ENCODE measurements at places on chromosomes 6 and 20.

GRCh38 chr20:62460678-62461077, 15.1 kb downstream of the GATA5 start:
- no peak for DNase-seq

DNA sequence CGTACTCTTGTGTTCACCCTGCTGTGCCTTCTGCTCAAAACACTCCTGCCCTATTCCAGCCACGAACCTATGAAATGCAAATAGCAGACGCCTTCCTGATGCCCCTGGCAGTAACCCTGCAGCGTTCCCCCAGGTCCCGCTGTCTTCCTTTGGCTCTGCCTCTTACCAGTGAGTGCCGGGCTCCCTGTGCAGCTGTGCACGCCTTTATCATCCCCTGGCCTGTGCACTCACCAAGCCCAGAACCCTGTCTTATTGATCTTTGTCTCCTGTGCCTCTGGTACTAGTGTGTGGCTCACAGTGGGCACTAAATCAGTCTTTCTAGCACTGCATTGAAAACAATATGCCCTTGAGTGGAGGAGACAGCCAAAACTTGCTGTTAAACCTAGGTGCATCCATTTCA, 19.7 kb downstream of the ZDHHC14 start:
- DNase-seq = no peak

- no peak for DNase-seq
Observed at GRCh38 chr6:15037253-15037652, 208.6 kb upstream of the JARID2 start.

DNA sequence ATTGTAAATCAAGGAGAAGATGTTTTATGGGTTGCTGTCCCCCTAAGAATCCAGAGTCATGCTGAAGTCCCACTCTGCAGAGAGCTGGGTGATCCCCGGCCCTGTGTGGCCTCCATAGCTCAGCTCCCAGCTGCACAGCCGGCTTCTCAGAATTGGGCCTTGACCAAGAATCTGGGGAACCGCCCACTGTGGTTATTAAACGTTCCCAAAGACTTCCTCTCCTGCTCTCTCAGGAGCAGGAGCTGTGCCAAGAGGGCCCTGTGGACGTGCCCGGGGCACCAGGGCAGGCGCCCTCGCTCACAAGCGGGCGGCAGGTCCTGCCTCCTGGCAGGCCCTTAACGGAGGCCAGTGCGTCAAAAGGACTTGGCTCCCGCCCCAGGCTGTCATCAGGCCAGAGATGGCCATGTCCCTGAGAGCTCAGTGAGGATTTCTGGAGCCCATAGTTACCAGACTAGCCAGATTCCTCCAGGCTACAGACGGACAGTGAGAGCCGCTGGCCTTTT, 30.4 kb downstream of the ZC3H12D start:
- no peak for DNase-seq

- DNase-seq = no peak
Observed at GRCh38 chr20:8913456-8913855, 155.4 kb upstream of the PLCB4 start.

DNA sequence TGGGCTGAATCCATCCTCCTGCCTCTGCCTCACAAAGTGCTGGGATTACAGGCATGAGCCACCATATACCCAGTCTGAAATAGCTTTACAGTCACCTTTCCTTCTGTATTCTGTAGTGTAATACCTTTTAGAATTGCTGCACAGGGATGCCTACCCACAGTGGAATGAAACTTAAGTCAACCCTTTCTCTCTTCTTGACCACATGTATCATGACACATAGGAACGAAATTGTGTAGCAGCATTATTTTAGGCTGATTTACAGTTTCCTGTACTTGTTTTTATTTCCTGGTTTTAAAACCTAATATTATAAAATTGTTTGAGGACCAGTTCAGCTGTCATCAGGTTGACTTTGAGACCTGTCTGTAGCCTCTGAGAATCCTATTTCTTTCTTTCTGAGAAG, 297.8 kb downstream of the ZFAND3 start:
- no peak for DNase-seq

DNA sequence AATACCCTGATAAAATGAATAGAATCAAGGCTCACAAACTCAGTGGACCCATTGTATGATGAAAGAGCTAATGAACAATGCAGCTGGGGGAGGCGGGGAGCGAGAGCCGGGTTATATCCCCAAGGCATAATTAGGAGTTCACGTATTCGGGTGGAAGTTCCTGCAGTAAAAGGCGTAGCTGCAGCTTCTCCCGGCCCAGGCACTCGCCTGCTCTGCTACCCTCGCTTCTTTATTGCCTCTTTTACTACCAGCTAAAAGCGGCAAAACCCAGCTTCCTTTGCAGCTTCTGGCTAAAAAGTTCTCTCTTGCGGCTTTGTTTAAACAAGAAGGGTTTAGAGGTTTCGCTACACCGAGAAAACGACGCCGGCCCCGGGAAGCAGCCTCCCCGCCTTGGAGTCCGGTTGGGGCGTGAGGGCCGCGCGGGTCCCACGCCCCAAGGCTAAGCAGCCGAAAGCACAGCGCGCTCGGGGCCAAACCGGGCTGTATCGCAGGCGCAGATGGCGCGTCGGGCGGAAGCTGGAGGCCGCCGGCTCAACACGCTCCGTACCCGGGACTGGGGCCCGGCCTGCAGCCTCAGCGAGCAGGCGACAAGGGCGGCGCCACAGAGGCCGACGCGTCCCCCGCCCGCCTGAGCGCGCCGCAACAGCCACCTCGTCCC, 1.6 kb downstream of the ZBTB2 start:
- DNase-seq = peak; percentile 46

DNA sequence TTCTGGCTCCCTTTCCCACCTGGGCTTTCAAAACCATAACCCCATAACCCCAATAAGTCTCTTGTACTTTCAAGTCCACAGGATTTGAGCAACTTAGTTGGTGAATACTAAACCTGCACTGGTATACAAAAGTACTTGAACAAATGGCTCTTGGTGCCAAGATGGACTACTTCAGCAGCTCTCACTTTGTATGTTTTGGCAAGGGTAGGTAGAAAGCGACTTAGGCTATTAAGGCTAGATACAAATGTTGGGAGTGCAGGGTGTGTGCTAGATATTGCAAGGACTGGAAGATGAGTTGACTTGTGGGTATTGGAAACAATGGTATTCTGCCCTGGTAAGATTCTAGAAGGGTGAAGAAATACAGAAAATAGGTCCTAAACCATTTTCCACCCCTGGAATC, 182.6 kb upstream of the MOCS1 start:
- DNase-seq = no peak

DNA sequence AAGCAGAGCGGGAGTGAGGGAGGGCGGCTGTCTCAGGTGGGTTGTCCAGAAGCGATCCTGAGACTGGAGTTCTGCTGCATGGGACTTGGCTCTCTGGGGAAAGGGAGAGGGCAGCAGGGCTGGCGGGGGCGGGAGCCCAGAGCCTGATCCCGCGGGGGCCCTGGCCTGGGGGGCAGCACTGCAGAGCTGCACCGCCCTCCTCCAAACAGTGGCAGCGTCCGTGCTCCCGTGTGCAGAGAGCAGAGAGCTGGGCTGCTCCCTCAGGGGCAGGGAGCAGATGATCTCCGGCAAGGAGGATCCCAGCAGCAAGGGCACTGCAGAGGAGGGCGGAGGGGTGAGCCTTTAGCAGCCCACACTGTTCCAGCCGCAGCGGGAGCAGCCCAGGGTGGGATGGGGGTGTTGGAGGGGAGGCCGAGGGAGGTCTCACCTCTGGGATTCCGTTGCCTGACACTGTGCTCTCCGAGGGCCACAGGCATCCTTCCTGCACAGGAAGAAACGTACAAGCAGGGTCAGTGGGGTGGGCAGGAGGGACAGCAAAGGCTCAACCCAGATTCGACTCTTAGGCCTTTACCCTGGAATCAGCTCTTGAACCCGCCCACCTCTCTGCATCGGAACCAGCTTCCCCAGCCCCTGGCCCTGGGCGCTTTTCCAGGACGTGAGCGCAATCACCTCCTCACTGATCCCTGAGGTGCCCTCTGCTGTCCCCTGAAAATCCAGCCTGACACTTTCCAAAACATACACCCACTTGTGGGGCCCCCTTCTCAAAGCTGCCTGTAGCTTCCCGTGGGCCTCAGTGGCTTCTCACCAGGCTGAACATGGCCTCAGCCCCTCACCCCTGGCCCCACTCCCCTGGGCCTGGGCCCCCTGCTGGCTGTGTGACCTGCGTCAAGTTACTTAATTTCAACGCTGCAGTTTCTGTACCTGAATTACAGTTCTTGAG, 32.6 kb upstream of the ZBP1 start:
- DNase-seq = no peak

DNA sequence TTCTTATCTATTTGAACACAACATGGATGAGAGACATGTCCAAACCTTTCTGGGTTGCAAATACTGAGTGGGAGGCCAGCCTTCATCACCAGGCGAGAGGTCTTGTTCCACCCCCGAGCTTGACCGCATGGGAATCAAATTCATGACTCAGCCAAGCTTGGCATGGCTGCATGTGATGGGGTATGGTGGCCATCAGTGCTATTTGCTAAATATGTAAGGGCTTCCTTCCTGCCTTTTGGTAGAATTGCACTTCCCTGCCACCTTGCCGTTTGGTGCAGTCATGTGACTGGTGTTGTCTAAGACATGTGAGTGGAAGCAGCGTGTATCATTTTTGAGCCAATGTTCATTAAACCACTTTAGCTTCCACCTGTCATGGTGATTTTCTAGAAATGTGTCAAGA, 508.9 kb upstream of the SULF2 start:
- DNase-seq = no peak

DNA sequence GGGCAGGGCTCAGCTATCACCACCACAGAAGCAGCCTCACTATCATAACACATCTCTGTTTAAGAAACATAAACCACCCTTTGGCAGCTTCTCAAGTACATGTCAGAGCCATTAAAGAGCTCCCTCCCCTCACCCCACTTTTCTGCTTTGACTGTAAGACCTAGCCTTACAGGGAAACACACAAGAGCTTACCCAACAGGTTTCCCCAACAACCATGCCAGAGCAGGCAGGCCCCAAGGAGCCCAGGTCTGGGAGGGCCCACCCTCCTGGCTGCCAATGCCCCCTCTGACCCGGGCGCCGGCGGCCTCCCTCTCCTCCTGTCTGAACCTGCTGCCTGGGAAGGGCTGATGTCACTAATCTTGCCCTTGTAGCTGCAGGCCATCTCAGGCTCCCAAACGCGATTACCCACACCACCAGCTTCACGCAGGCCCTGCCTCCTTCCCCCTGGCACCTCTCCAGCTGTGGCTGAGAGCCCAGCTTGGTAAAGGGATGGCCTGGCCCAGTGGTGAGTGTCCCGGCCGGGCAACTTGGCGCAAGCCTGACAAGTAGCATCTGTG, 402.0 kb downstream of the MAFB start:
- DNase-seq = no peak

- DNase-seq = no peak
Observed at GRCh38 chr20:49635166-49635565, 67.2 kb upstream of the PTGIS start.

- DNase-seq = no peak
Observed at GRCh38 chr6:109458774-109459531, 3.4 kb upstream of the MICAL1 start.

GRCh38 chr6:50822078-50822476, 3.4 kb downstream of the TFAP2B start:
- DNase-seq = peak; percentile 69

- DNase-seq = no peak
Observed at GRCh38 chr6:53263917-53264316, 84.8 kb downstream of the ELOVL5 start.

- DNase-seq = no peak
Observed at GRCh38 chr6:28107506-28107905, 16.9 kb upstream of the ZSCAN16 start.

DNA sequence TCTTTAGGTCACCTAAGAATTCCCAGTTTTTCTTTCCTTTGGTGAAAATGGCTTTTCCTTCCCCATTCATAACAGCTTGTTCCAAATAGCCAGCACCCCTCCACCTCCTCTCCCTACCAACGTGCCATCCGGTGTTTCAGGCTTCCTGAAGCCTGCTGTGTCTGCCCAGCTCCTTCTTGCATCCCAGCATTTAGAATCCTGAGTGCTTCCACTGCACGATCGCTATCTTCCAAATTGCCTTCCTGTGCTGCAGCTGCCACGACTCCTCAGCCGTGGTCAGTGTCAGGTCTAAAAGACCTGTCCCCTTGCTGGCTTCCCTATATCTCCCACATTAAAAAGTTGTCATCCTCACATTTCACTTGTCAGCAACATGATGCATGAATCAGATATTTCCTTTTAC, 550.3 kb upstream of the JARID2 start:
- DNase-seq = no peak

GRCh38 chr6:36722879-36723278, 25.3 kb downstream of the RAB44 start:
- peak; percentile 78 for DNase-seq

DNA sequence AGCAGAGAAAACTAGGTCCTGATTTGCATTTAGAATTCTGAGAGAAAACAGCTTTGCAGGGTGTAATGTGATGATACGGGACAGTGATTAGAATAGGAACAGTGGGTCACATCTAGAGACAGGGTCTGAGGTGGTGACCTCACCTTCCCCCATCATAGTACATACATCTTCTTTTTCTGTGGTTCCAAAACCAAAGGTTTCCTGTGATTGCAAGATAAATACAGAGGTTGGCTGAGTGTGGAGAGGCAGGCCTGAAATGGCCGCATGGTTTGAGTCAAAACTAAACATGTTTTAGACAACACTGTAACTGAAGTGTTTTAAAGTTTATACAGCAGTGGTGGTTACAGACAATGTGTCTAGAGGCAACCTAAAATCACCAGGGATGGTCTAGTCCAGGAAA, 10.4 kb upstream of the NT5DC1 start:
- DNase-seq = no peak

DNA sequence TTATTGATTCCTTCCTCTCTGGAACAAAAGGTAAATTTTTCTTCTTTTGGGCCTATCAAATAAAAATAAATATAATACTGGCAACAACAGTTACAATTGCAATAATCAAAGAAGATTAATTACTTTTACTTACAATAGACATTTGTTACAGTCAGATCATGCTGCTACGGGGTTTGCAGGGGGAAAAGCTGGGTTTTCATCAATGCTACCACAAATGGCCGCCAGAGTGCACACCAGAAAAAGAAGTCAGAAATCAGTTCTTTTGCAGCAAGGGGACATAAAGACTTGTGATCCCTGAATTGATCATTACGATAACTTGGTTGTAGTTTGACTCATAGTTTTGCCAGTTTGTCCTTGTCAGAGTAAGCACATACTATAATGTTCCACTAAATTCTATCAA, 714.5 kb upstream of the EYS start:
- DNase-seq = no peak

- DNase-seq = no peak
Observed at GRCh38 chr20:50475681-50476292, 34.4 kb upstream of the PTPN1 start.
